ENCODE measurements at places on chromosomes 5 and 9.
A peak's percentile ranks its signal among the peaks of the same experiment; 100 is the strongest.

- no peak for DNase-seq
Measured at GRCh38 chr5:155021842-155022241, 8.3 kb downstream of the KIF4B start.

DNA sequence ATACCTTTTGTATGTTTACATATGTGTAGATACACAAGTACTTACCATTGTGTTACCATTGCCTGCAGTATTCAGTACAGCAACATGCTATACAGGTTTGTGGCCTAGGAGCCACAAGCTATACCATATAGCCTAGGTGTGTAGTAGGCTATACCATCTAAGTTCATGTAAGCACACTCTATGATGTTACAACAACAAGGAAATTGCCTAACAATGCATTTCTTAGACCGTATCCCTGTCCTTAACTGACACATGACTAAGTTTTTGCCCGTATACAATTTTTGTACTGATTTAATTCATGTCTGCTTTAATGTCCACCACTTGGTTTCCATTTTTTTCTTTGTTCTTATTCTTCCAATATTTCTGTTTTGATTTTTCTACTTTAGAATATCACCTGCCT, 18.5 kb downstream of the TNPO1 start:
- no peak for DNase-seq

DNA sequence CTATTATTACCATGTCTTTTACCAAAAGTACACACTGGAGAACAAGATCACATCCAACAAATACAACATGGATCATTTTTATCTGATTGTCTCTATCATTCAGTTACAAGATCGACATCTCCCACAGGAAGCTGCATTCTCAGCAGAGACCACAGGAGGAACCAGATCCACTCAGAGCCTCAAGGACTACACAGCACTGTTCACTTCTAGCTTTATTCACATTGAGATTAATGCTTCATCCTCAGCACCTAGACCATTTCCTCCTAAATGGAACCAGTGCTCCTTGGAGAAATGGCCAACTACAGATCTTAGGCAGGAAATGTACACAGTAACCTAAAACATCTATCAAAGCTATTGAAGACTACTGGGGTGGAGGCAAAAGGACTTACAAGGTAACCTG, 13.3 kb upstream of the C5orf15 start:
- no peak for DNase-seq

DNA sequence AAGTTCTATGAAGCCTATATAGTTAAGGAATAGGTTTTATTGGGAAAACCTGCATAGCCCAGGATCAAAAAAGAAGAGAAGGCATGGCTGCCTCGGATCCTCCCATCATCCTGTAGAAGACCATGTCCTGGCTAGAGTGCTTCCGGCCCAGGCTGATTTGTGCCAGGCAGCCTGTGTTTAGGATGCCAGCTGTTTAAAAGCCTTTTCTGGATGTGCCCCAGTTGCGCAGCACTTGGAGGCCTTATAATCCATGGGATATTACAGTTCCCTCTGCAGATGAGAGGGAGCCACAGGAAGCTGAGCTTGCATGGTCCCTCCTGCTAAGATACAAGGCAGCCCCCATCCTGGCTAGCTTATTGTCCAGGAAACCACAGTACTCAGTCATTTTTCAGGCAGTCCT, 97.9 kb downstream of the CHSY3 start:
- no peak for DNase-seq

DNA sequence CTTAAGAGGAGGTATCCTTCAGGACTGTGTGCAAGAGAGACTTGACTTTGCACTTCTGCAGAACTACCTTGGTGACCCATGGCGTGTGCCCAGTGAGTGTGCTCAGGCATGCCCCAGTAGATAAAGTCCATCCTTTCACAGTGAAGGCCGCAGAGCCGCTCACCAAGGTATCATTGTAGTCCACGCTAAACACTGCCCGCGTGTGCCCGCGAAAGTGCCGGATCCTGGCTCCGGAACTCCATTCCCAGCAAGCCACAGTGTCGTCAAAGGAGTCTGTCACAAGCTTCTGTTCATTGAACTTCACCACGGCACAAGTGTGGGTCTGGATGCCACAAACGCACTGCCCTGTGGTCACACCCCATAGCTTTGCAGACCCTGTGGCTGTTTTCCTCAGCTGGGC, 3.3 kb upstream of the GRM6 start:
- no peak for DNase-seq

DNA sequence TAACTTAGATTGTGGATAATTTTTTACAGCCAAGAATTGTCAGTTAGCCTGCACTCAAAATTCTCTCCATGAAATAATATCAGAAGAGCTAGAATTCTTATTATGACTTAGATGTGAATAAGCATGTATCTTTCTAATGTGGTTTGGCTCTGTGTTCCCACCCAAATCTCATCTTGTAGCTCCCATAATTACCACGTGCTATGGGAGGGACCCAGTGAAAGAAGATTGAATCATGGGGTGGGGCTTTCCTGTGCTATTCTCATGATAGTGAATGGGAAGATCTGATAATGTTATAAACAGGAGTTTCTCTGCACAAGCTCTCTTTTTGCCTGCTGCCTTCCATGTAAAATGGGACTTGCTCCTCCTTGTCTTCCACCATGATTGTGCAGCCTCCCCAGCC, 176.8 kb downstream of the MAT2B start:
- no peak for DNase-seq

DNA sequence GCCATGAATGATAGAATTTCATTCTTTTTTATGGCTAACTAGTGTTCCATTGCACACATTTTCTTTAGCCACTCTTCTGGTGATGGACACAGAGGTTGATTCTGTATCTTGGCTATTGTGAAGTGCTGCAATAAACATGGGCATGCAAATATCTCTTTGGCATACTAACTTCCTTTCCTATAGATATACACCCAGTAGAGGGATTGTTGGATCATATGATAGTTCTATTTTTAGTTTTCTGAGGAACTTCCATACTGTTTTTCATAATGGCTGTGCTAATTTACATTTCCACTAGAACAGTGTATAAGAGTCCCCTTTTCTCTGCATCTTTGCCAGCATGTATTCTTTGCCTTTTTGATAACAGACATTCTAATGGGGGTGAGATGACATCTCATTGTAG, 50.4 kb upstream of the CDK5RAP2 start:
- DNase-seq: no peak

DNA sequence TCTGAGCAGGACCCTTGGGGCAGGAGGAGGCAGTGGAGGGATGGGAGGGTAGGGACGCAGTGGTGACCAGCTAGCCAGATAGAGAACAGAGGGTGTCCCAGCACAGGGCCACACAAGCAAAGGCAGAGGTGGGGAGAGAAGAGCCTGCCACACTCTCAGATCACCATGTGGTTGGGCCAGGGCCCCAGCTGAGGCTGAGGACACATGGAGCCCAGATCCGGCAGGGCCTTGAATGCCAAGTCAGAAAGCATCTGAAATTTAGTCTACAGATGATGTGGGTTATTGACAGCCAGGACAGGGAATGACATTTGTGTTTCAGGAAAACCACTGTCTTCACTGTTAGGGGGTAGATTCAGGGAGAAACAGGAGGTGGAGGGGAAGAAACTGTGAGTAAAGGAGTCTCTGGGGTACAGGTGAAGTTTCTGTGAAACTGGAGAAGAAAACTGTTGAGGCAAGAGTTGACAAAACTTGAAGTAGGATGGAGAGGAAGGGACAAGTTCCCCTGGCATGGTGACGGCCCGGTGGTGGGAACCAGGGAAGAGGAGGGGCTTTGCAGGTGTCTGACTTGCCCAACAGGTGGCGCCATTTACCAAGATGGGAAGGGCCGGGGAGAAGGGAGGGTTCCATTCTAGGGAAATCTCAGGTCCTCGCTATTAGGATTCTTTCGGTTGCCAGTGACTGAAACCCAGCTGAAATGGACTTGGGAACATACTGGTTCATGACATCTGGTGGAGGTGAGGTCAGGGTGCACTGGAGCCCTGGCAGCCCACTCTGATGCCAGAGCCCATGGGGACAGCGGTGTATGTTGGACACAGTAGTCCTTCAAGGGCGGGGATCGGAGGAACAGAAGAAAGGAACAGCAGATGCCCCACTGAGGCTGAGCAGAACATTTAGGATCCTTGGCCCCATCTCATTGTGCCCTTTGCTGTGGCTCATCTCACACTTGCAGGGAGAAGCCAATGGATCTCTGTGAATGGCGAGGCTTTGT, 100.1 kb downstream of the KCNIP1 start:
- DNase-seq: no peak

DNA sequence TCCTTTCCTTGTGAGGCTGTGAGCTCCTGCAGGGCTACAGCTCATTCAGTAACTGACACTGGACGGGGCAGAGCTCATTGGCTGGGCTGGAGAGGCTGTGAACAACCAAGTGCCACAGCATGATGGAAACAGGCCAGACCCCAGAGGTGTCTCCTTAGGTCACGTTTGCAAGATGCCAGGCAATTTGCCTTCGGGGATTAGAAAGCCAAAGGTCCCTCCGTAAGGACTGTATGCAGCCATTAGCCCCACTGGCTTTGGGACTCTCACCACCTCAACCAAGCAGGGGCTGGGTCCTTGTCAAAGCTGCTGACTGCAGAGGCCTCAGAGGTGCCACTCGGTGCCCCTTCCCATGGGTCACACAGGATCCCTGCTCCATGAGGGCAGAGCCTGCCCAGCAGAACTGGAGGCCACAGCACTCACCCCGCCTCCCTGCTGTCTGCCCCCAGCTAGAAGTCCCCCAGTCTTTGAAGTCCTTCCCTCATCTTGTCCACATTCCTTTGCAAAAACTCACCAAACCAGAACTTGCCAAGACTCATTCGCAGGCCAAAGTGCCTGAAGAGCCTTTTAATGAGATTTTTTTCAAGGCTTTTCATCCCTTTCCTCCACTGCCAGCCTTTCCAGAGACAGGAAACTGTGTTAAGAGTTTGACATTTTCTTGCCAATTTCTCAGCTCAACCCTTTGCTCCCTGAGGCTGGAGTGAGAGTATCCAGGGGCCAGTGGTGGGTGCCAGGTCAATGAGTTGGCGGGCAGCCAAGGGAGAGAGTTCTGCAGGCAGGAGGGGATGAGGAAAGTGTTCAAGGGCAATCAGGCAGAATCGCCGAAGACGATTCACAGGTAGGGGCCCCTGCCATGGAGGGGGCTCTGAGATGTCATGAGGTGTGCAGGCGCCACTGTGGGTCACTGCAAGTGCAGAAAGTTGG, 39.7 kb upstream of the SLC25A51 start:
- no peak for DNase-seq

- DNase-seq: no peak
Measured at GRCh38 chr5:159736844-159737243, 179.4 kb upstream of the ADRA1B start.

DNA sequence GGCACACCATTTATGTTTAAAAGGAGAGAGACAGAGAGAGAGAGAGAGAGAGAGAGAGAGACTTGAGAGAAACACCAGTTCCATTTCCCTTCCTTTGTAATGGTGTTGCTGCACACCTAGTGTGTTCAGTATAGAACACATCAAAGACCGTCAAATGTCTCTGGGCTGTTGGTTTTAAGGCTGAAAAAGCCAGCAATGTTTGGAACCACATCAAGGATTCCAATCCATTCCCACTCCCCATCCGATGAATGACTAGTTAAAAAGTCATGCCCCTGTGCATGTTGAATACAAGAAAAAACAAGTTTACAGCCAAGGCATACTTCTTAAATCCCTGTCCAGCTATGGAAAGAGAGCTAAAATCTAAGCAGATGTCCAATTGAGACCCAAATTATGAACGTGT, 83.0 kb upstream of the IFNE start:
- no peak for DNase-seq

GRCh38 chr5:138438724-138439476, at the start of gene REEP2:
Gene REEP2 (plus strand): TSS chr5:138439057. CDS start chr5:138439209, 152 bp downstream.
- peak; percentile 60 for DNase-seq

GRCh38 chr5:127294829-127295228, 4.2 kb downstream of the MEGF10 start:
- no peak for DNase-seq

GRCh38 chr5:100731768-100732167, 171.3 kb downstream of the ST8SIA4 start:
- no peak for DNase-seq

DNA sequence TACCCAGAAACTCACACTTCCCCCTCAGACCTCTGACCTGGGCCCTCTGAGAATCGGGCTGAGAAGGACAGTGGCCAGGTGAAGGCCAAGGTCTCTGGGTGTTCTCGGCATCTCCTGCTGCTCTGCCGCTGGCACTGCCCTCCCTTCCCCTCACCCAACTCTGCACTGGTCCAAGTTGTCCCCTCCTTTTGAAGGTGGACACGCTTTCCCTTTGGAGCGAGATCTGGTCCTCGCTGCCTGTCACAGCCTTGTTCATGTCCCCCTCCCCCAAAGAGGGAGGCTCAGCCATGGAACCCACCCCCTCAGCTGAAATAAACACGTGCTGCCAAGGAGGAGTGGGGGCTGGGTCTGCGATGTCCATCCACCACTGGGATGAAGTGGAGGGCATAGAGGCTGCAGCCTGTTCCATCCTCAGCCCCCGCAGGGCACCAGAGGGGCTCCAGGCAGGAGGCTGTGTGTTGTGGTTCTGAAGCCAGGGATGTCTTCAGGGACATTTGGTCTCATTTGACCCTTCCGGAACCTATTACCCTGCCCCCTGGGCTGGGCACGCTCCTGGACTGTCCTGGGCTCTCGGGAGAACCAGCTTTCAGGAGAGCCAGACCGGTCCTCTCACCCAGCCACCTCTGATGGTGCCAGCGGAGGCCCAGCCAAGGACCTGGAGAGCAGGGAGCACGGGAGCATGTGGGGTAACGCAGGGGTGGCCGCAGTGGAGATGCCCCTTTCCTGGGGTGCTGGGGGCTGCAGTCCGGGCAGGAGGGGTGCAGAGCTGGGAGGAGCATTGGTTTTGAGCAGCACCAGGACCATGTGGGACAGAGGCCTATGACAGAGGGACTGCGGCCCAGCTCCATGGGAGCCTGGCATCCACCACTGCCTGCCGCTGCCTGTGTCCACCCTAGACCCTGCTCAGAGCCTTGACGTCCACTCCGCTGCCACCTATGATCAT, 4.7 kb upstream of the LCN2 start:
- DNase-seq: no peak

- DNase-seq: no peak
Measured at GRCh38 chr9:96022445-96023051, 147.1 kb downstream of the ERCC6L2 start.

Measured in activated CD4-positive, alpha-beta T cell treated with anti-CD3 and anti-CD28 coated beads, Interleukin-2, amount 50 U/mL, for 4 hours (primary cell).